ENCODE measurements at places on chromosomes 16 and 17. TPM values are rescaled to one million over a fixed set of nuclear protein-coding genes. Genes with fewer than 3 reads are reported as not detected.

Gene SGCA
- polyA plus RNA-seq, result 1.2 TPM

DNA sequence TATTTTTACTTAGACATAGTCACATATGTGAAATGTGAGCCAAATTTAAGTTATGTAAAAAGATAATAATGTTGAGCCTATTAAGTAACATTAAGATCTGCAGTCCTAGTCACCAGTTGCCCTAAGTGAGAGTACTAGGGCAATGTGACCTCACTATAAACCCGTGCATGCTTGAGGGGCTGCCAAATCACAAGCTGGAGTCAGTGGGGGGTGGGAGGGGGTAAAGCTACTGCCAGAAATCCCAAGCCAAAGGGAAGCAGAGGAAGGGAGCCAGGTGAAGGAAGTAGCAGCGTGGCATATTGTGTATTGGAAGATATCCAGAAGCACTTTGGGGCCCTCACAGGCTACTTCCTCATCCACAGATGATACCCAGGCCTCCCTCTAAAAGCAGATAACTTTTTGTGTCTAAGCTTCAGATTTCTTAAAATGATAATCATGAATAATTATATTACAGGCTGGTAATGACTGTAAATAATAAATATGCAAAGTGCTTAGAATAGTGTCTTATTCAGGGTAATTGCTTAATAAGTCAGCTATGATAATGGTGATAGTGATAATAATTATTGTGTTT is 134.1 kb downstream of the CA10 start:
- H3K4me3 ChIP-seq, result no peak overlapping the region
- H3K27me3 ChIP-seq, result no peaks in the 10 kb centered on the region
- no peak for DNase-seq

DNA sequence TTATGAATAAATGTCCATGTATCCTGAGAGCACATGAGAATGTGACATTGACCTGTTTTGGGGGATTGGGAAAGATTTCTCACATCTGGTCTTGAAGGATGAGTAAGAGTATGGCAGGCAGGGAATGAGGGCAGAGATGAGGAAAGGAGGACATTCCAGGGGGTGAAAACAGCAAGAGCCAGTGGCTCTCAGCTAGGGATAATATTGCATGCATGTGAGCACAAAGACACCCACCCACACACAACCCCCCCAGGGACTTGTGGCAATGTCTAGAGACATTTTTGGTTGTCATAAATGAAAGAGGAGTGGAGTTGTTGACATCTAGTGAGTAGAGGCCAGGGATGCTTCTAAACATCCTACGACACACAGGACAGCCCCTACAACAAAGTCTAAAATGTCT is 6.0 kb downstream of the MYO1D start:
- DNase-seq, result no peak
- peaks cover 12% of the 10 kb centered on the region for H3K4me1 ChIP-seq
- H3K4me3 ChIP-seq, result no peak overlapping the region
- H3K27ac ChIP-seq, result no peak overlapping the region

DNA sequence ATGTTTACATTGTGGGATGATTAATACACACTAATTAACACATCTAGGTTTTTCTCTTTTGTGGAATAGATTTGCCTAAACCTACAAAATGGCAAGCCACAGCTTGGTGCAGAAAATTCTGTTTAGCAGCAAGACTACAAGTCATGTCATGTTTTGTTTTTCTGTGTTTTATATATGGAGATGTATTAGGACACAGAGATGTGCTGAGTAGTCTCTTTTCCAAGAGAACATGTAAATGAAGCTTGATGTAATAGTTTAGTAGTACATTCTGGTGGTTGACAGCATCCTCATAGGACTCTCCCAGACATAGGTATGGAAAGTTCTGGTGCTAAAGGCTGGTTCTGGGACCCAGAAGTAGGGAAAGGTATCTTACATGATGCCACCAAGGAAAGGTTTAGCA is 1345.4 kb downstream of the CDH11 start:
- no peaks in the 10 kb centered on the region for H3K27me3 ChIP-seq
- H3K4me3 ChIP-seq, result no peak overlapping the region
- no peak overlapping the region for H3K27ac ChIP-seq
- H3K4me1 ChIP-seq, result no peaks in the 10 kb centered on the region

- no peaks in the 10 kb centered on the region for H3K27me3 ChIP-seq
- no peak overlapping the region for H3K4me3 ChIP-seq
- H3K36me3 ChIP-seq, result no peaks in the 10 kb centered on the region
Observed at GRCh38 chr16:11356573-11357331, 11.5 kb downstream of the RMI2 start.

Gene ABCC6
- polyA plus RNA-seq, result 88.3 TPM

Data from large intestine (tissue), 12 donors.